Stomach (tissue), 19 donors: ENCODE measurements at places on chromosomes 5 and 9. TPM values are rescaled to one million over a fixed set of nuclear protein-coding genes. Genes with fewer than 3 reads are reported as not detected.
A peak's percentile ranks its signal among the peaks of the same experiment; 100 is the strongest.

The ZNF474 gene
- not detected for total RNA-seq

DNA sequence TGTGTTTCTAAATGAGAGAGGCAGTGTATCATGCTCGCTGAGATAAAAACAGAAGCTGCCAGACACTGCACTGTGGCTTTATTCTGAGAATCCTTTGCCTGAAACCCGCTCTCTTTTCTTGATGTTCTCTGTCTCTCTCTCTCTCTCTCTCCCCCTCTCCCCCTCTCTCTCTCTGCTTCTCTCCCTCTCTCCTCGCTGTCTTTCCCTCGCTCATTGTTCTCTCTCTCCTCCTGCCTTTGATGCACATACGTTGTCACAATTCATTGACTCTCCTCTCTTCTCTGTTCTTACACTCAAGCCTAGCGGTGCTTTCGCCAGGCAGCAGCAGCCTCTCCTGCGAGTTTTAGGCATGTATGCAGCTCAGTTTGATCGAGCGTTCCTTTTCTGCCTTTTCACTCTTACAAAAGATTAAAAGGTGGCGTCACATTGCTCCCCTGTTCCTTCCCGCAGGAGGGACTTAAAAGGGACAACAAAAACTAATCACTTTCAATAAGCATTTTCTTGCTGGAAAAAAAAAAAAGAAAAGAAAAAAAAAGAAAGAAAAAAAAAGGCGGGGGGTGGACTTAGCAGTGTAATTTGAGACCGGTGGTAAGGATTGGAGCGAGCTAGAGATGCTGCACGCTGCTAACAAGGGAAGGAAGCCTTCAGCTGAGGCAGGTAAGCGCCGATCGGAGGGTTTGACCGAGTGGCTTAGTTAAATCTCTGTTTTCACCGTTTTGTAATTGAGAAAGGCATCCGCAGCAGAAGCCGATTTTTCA is 717.9 kb upstream of the WWC1 start:
- peak; percentile 67 for DNase-seq

The CDX1 gene
- total RNA-seq = 472 TPM

- DNase-seq = peak; percentile 47
Observed at GRCh38 chr9:34072868-34073590, 24.3 kb upstream of the UBAP2 start.

The NMUR2 gene
- total RNA-seq = 0.37 TPM

The SNCAIP gene
- total RNA-seq = not detected

DNA sequence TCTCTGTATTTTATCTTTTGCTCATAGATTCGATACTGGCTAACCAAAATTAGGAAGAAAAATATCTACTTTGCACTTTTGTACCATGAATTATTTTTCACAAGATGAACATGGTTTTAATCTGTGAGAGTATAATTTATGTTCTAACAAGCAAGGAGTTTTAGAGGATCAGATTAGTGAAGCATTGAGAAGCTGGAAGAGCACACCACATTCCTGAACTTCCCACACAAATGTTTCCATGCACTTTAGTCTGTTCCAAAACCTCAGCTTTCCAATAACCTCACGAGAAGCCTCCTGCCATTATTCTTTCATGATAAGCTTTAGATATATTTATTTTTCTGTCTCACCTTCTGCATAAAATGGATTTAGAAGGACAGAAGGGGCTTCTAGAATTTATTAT is 98.7 kb upstream of the MPDZ start:
- peak; percentile 41 for DNase-seq

DNA sequence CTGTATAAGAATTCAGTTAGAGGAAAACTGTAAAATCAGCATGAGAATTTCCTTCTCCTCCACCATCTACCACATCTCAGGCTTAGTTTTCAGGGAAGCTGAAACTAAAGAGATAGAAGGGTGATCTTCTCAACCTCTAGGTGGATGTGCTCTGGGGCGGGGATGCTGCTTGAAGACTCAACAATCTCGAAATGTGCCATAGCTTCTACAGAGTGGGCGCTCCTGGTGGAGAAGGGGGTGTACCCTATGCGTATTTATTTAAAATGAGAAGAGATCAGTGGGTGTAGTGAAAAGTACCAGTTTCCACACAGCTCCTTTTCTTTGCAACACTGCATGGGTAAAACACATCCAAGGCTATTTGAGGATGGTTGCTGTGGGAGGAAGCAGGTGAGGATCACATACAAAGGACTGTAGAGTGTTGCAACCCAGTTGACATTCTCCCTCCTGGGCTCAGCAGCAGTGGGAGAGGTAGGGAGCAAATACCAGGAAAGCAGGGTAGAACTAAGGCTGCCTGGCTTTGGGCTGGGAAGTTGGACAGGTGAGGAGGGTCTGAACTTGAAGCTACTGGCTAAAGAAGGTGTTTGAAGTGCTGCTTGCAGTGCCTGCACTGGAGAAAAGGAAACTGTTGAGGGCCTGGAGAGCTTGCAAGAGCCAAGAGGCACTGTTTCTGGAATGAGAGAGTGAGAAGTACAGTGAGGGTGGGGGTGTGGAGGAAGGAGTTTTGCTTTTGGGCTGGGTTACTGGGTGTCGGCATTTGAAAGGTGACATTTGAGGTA is 73.1 kb downstream of the MAST4 start:
- no peak for DNase-seq

GRCh38 chr5:93677359-93677891 is 64.0 kb downstream of the POU5F2 start:
- peak; percentile 77 for DNase-seq

The C5orf34 gene
- total RNA-seq = not detected

The CCDC192 gene
- total RNA-seq = not detected

GRCh38 chr9:90904706-90905478 is 103.3 kb downstream of the SYK start:
- no peak for DNase-seq

The PDE6A gene
- not detected for total RNA-seq

DNA sequence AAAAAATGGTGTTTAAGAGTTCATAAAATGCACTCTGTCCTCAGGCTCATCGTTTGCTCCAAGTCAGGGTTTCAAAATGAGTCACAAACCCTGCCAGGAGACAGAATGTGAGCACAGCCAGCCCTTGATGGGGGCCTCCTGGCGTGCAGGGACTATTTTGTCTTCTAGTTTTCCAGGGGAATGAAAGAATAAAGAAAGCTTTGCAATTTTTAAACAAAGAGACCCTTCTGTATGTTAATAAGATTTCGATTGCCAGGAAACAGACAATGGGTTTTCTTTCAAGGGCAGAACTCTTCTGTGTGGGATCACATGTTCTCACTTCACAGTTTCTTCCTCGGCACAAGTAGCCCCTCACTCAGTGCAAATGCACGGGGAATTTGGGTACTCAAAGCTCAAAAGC is 121.4 kb upstream of the C6 start:
- DNase-seq = peak; percentile 31

DNA sequence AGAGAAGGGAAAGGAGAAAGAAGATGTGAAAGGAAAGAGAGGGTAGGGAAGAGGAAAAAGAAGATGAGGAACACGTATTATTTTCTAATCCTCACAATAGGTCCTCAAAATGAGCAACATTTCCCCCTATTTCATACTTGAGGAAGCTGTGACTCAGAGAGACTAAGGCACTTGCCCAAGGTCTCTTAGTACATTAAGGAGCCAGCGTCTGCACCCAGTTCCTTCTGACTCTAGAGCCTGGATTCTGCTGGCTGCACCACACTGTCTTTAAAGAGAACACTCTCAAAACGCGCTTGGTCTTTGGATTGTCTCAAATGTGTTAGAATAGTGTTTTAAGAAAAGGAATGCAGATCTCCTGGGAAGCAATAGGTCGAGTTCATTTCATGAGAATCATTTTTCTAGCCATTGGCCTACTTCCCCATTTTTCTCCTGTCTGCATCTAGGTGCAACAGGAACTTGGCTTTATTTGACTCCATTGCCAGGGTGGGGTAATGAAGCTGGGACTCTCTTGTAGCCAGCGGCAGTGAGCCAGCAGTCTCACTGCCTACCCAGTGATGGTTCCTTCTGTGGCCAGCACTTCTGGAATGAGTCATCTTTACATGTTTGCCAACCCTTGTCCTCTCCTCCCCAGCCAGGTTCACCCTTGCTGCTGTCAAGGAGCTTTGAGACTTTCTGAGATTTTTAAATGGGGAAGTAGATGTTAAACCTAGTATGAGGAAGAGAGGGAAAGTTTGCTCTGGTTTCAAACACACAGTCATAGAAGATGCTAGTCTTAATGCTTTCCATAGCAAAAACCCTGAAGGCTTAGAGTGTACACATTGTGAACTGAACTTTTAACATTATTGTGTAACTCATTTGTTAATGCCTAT is 82.7 kb downstream of the DOCK8 start:
- peak; percentile 51 for DNase-seq
